MCF 10A (cell line): ENCODE measurements at places on chromosomes 11 and 22. TPM values are rescaled to one million over a fixed set of nuclear protein-coding genes. Genes with fewer than 3 reads are reported as not detected.

The RCOR2 gene
- 0.15 TPM in 1 of 2 replicates, not detected in the other for total RNA-seq

The PRG3 gene
- total RNA-seq, result not detected in 2 replicates

The BRMS1 gene
- total RNA-seq, result 53.2 and 55.4 TPM in 2 replicates

The CTSW gene
- not detected in 2 replicates for total RNA-seq

The SLC1A2 gene
- total RNA-seq, result not detected in 2 replicates

The PRR33 gene
- not detected in 2 replicates for total RNA-seq

The BARX2 gene
- not detected in 2 replicates for total RNA-seq

The BACE1 gene
- 15.8 and 18.1 TPM in 2 replicates for total RNA-seq

The RASD2 gene
- total RNA-seq, result not detected in 2 replicates

The MMP11 gene
- total RNA-seq, result 0.44 TPM in 1 of 2 replicates, not detected in the other

The HBB gene
- total RNA-seq, result not detected in 2 replicates

The FGF4 gene
- total RNA-seq, result not detected in 2 replicates

The GDPD4 gene
- total RNA-seq, result not detected in 2 replicates

The GGTLC3 gene
- total RNA-seq, result not detected in 2 replicates

The TSSK2 gene
- not detected in 2 replicates for total RNA-seq

The SDHAF2 gene
- 30.1 and 34.6 TPM in 2 replicates for total RNA-seq

The PLAAT2 gene
- 0.58 TPM in 1 of 2 replicates, not detected in the other for total RNA-seq

The MAPK1 gene
- total RNA-seq, result 123 and 145 TPM in 2 replicates

The MEN1 gene
- 29.2 and 33.1 TPM in 2 replicates for total RNA-seq

The DEFB131B gene
- not detected in 2 replicates for total RNA-seq

The RASSF10 gene
- total RNA-seq, result not detected in 2 replicates

The ATP5MG gene
- 197 and 210 TPM in 2 replicates for total RNA-seq

The SCGB1A1 gene
- total RNA-seq, result not detected in 2 replicates

The OTOG gene
- not detected in 2 replicates for total RNA-seq

The TSPAN18 gene
- 0.47 and 0.77 TPM in 2 replicates for total RNA-seq

The IGLL5 gene
- not detected in 2 replicates for total RNA-seq

The LGR4 gene
- total RNA-seq, result 14.2 and 14.8 TPM in 2 replicates

The IRAG1 gene
- 0.07 TPM in 1 of 2 replicates, not detected in the other for total RNA-seq

The MS4A4E gene
- not detected in 2 replicates for total RNA-seq

The KLHL35 gene
- not detected in 2 replicates for total RNA-seq

The AIFM3 gene
- 1.1 and 1.3 TPM in 2 replicates for total RNA-seq

The LYVE1 gene
- not detected in 2 replicates for total RNA-seq

The GGT1 gene
- total RNA-seq, result 0.63 and 0.76 TPM in 2 replicates

The CASP5 gene
- not detected in 2 replicates for total RNA-seq

The MN1 gene
- 3.9 and 5.7 TPM in 2 replicates for total RNA-seq

The KRTAP5-11 gene
- not detected in 2 replicates for total RNA-seq

The OR2D2 gene
- total RNA-seq, result 0.37 and 0.56 TPM in 2 replicates

The CLDN5 gene
- not detected in 2 replicates for total RNA-seq

The LARGE1 gene
- 5.2 and 8.9 TPM in 2 replicates for total RNA-seq
